ENCODE measurements at places on chromosomes 4 and X.

GRCh38 chr4:96164814-96165351 is 325.0 kb downstream of the PDHA2 start:
- DNase-seq: no peak

- DNase-seq: no peak
These were observed 109.0 kb downstream of the ANTXR2 start for GRCh38 chr4:79964020-79964399.

GRCh38 chr4:156169011-156169410 is 215.3 kb upstream of the CTSO start:
- no peak for DNase-seq

DNA sequence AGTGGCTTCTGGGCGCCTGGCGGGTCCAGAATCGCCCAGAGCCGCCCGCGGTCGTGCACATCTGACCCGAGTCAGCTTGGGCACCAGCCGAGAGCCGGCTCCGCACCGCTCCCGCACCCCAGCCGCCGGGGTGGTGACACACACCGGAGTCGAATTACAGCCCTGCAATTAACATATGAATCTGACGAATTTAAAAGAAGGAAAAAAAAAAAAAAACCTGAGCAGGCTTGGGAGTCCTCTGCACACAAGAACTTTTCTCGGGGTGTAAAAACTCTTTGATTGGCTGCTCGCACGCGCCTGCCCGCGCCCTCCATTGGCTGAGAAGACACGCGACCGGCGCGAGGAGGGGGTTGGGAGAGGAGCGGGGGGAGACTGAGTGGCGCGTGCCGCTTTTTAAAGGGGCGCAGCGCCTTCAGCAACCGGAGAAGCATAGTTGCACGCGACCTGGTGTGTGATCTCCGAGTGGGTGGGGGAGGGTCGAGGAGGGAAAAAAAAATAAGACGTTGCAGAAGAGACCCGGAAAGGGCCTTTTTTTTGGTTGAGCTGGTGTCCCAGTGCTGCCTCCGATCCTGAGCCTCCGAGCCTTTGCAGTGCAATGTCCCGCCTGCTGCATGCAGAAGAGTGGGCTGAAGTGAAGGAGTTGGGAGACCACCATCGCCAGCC is at the start of gene ATOH1:
ATOH1 (plus strand) TSS at position 422 of the 663 bp plus-strand sequence; CDS start at position 596, 174 bp downstream.
- no peak for DNase-seq

DNA sequence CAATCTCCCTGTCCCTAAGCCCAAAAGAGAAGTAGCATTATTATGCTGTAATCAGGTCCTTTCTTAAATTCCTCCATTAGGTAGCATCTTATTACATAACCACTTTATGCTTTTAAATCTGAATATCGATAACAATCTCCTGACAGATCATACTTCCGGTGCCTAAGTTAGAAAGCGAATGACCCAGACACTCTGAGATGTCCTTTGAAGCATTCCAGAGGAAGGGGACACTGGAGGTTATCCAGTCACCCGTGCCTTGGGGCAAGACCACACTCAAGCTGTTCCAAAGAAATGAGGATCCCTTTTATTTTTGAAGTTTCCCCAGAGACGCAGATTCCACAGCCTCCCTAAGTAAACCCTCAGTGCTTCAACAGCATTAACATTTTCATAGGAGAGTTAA is 125.7 kb downstream of the PALLD start:
- DNase-seq: no peak

GRCh38 chrX:11080741-11081305 is 30.3 kb upstream of the HCCS start:
- DNase-seq: no peak

GRCh38 chrX:50081282-50081889 is 119.4 kb downstream of the AKAP4 start:
- no peak for DNase-seq

- DNase-seq: no peak
These were observed 107.0 kb downstream of the DDIT4L start for GRCh38 chr4:100083289-100083688.

GRCh38 chrX:11380187-11380844 is 87.1 kb downstream of the AMELX start:
- no peak for DNase-seq

DNA sequence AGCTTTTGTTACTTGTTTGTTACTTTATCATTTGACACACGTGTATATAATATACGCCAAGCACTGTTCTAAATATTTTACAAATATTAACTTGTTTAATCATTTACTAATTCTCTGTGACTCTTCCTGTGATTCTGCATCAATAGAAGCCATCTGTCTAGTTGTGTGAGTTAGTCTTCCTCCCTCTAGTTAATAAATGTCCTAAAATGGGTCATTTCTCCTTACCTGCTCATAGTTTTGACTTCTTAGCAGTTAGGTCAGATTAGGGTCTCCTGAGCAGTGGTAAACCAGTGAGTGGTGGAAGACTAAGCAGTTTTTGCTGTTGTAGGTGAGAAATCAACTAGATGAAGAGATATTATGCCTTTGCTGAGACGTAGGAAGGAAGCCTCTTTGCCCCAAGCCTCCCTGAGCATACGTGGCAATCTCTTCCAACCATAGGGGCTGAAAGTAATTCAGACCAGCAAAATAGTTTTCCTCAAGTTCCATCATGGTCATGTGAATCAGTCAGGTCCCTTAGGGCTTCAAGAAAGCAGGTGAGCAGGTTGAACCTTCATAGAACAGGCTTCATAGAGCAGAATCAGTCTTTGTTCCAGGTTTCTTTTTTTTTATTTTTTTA is 38.7 kb upstream of the THOC2 start:
- no peak for DNase-seq

Data from nucleus accumbens (tissue), 56 donors.